ENCODE measurements at places on chromosomes 4 and X. TPM values are rescaled to one million over a fixed set of nuclear protein-coding genes. Genes with fewer than 3 reads are reported as not detected.

GRCh38 chrX:19440713-19441112 is 74.6 kb downstream of the MAP3K15 start:
- H3K27me3 ChIP-seq = no peaks in the 10 kb centered on the region
- H3K4me1 ChIP-seq = no peaks in the 10 kb centered on the region
- H3K27ac ChIP-seq = no peak overlapping the region
- H3K36me3 ChIP-seq = no peaks in the 10 kb centered on the region
- no peak for DNase-seq
- no peak overlapping the region for H3K4me3 ChIP-seq

GRCh38 chr4:157983300-157983699 is 189.5 kb downstream of the GASK1B start:
- no peak for DNase-seq
- H3K4me3 ChIP-seq = no peak overlapping the region
- H3K27me3 ChIP-seq = no peaks in the 10 kb centered on the region
- H3K4me1 ChIP-seq = no peaks in the 10 kb centered on the region

DNA sequence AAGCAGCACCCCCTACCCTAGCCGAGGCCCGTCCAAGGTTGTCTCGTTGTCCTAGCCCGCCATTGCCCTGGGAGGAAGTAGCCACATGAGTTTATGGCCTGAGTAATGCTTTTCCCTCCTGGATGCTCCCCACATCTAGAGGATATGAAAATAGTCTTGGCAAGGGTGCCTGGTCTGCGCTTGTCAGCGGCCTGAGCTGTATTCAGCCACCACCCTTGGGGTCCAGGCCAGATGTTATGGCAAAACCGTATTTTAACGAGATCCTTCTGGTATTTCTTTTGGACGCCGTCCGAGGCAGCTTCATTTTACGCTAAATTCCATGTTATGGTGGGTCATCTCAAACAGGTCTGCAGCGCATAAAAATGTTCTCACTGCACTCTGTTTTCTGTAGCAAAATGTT is 89.3 kb downstream of the GPR143 start:
- no peaks in the 10 kb centered on the region for H3K36me3 ChIP-seq
- H3K4me1 ChIP-seq = no peaks in the 10 kb centered on the region
- DNase-seq = no peak
- H3K27ac ChIP-seq = no peak overlapping the region

DNA sequence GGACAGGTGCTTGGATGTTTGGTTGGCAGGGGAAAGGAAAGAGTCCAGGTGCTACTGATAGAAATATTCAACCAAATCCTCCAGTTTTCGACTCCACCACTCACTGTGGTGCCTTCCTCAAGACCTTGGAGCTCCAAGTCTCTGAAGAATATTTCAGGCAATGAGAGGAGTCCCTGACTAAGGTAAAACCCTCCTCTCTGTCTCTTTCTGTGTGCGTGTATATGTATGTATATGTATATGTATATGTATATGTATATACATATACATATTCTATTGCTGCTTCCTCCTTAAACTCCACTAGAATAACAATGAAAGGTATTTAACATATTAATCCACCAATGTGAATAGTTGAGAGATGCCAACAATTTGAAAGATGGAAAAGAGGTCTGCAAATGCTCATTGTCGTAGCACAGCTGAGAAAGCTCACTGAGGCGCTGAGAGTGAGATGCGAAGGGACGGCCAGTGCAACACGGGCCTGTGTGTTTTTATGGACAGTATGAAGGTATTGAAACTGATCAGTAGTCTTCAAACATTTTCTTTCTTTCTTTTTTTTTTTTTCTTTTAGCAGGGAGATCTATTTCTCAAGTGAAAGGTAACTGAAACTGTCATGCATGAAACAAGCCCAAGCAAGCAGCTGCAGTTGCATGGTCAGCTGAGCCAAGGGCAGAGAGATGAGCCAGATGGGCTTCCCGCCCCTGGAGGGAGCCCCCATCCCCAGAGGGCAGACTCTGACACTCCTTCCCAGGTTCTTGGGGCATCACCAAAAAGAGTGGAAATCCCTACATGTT is 41.1 kb upstream of the HS3ST1 start:
- no peak overlapping the region for H3K27ac ChIP-seq
- no peaks in the 10 kb centered on the region for H3K4me1 ChIP-seq
- H3K27me3 ChIP-seq = no peaks in the 10 kb centered on the region
- H3K4me3 ChIP-seq = no peak overlapping the region
- H3K36me3 ChIP-seq = no peaks in the 10 kb centered on the region

- H3K27me3 ChIP-seq = no peaks in the 10 kb centered on the region
- peaks cover 84% of the 10 kb centered on the region for H3K36me3 ChIP-seq
- H3K4me3 ChIP-seq = no peak overlapping the region
- peak overlapping the region; percentile 31 for H3K27ac ChIP-seq
- H3K4me1 ChIP-seq = no peaks in the 10 kb centered on the region
- DNase-seq = no peak
These were observed 90.2 kb downstream of the CBR4 start for GRCh38 chr4:168919706-168920324.

GRCh38 chr4:153142700-153143438 is 61.4 kb upstream of the TRIM2 start:
- H3K4me3 ChIP-seq = no peak overlapping the region
- no peaks in the 10 kb centered on the region for H3K27me3 ChIP-seq
- no peaks in the 10 kb centered on the region for H3K4me1 ChIP-seq
- no peak overlapping the region for H3K27ac ChIP-seq
- DNase-seq = peak; percentile 71

DNA sequence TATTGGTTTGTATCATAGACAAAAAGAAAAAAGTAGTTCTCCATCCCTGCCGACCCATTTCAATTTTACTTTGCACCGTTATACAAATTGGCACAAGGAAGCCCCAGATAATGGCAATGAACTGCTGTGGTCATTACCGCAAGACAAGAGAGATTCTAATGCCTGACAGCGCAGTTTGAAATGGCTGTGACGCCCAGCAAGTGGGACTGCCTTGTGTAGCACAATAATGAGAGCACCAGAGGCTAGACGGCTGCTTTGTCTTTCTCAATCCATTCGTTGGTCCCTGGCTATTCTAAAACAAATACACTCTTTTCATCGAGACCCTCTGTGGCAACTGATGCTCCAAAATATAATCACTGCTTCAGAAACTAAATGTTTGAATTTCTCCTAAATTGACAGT is 192.4 kb upstream of the NEIL3 start:
- H3K4me3 ChIP-seq = no peak overlapping the region
- no peak for DNase-seq
- H3K36me3 ChIP-seq = no peaks in the 10 kb centered on the region

- H3K4me3 ChIP-seq = no peak overlapping the region
- no peak overlapping the region for H3K27ac ChIP-seq
- DNase-seq = no peak
- H3K4me1 ChIP-seq = no peaks in the 10 kb centered on the region
- H3K36me3 ChIP-seq = no peaks in the 10 kb centered on the region
These were observed 17.5 kb upstream of the TBC1D1 start for GRCh38 chr4:37873386-37873785.

GRCh38 chr4:89009761-89010369 is 47.1 kb downstream of the FAM13A start:
- no peak overlapping the region for H3K4me3 ChIP-seq
- no peaks in the 10 kb centered on the region for H3K4me1 ChIP-seq
- no peaks in the 10 kb centered on the region for H3K27me3 ChIP-seq

DNA sequence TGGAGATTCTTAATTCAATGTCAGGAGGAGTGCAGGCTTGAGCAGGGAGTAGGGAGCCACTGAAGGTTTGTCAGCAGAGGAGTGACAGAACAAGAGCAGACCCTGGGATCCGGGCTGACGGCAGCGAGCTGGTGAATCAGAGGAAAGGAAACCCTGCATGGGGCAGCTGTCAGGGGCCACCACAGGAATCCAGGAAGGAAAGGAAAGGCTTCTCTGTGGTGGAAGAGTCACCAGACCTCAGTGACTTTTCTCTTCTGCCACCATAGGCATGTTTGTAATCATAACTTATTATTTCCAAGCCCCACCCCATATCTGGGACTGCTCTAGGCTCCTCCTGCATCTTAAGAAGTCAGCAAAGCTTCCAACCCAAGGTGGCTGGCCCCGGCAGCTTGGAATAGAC is 150.9 kb downstream of the BCOR start:
- no peaks in the 10 kb centered on the region for H3K36me3 ChIP-seq
- no peaks in the 10 kb centered on the region for H3K27me3 ChIP-seq
- no peaks in the 10 kb centered on the region for H3K4me1 ChIP-seq
- H3K27ac ChIP-seq = no peak overlapping the region
- H3K4me3 ChIP-seq = no peak overlapping the region

- H3K4me1 ChIP-seq = no peaks in the 10 kb centered on the region
- H3K36me3 ChIP-seq = no peaks in the 10 kb centered on the region
- DNase-seq = no peak
- H3K27me3 ChIP-seq = no peaks in the 10 kb centered on the region
- H3K4me3 ChIP-seq = no peak overlapping the region
- no peak overlapping the region for H3K27ac ChIP-seq
These were observed 1020.5 kb upstream of the AGA start for GRCh38 chr4:178462710-178463109.

DNA sequence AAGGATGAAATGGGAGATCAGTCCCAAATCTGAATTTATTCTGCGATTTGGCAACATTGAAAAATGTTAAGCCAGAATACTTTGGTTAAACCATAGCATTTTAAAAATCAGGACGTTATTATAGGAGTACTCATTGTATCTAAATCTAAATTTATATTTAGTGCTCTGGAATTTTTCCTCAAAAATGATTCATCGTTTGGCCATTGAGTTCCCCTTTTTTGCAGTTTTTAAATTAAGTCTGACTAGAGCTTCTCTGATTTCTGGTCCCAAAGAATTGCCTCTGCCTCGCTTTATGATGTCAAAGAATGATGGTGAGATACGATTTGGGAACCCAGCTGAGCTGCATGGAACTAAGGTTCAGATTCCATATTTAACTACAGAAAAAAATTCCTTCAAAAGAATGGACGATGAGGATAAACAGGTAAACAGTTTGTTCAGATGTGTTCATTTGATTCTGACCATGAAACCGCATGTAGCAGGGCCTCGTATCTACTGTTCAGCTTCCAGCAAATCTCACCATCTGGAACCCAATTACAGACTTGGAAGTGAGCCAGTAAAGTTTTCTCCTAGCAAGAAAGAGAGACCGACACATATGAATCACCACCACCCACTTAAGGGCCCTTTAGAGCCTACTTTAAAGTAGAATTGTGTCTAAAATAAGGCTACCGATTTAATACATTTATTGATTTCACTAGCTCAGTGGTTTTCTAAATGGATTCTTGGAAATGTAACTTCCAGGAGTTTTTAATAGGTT is 75.6 kb downstream of the REPS2 start:
- no peak overlapping the region for H3K4me3 ChIP-seq
- DNase-seq = no peak
- no peaks in the 10 kb centered on the region for H3K4me1 ChIP-seq

- no peaks in the 10 kb centered on the region for H3K4me1 ChIP-seq
- H3K27ac ChIP-seq = no peak overlapping the region
- no peak overlapping the region for H3K4me3 ChIP-seq
- H3K27me3 ChIP-seq = no peaks in the 10 kb centered on the region
These were observed 99.4 kb upstream of the PUDP start for GRCh38 chrX:7247346-7247745.

DNA sequence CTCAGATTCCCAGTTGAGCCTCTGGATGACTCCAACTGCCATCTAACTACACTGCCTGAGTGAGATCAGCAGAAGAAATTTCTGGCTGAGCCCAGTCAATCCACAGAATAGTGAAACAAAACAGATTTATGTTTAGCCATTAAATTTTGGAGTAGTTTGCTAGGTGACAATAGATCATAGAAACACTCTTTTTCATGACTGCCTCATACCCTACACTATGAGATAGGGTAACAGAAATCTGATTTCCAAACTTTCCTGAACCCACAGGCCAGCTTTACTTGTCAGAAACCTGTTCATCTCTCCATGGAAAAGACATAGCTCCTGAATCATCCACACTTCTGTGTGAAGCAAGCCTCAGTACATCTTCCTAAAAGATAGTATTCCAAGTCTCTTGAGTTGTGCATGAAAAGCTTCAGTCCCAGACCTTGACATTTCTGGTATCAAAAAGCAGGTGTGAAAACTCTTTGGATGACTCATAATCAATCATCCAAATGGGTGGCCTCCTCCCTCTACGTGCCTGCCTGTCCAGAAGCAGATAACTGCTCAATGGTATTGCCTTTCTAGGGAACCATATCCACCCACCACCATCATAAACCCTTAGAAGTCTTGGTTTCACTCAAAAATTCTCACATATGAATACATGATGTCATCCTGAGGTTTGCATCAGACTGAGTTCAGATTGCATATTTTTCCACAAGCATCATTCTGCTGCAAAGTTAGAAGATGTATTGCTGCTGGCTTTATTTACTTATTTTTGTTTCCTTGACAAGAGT is 47.5 kb upstream of the RAP2C start:
- DNase-seq = no peak
- no peaks in the 10 kb centered on the region for H3K36me3 ChIP-seq
- H3K27ac ChIP-seq = no peak overlapping the region
- H3K27me3 ChIP-seq = no peaks in the 10 kb centered on the region

DNA sequence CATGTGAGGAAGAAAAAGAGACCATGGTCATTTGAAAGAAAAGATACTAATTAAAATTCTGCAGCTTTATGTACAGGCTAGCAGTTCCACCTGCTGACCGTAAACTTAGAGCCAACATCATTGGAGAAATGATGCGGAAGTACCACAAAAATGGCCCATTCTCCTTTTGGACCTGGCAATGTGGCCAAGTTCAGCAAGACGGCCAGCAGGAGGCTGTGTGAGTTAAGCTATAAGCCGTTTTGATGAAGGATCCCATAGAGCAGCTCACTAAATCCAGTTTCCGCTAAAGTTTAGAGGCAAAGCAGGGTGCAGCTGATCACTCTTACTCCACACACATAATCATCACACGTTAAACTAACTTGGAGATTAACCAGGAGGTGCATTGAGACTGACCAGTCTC is 133.8 kb downstream of the LDB2 start:
- no peak overlapping the region for H3K27ac ChIP-seq
- H3K36me3 ChIP-seq = no peaks in the 10 kb centered on the region
- H3K4me1 ChIP-seq = peaks cover 12% of the 10 kb centered on the region
- H3K27me3 ChIP-seq = no peaks in the 10 kb centered on the region

DNA sequence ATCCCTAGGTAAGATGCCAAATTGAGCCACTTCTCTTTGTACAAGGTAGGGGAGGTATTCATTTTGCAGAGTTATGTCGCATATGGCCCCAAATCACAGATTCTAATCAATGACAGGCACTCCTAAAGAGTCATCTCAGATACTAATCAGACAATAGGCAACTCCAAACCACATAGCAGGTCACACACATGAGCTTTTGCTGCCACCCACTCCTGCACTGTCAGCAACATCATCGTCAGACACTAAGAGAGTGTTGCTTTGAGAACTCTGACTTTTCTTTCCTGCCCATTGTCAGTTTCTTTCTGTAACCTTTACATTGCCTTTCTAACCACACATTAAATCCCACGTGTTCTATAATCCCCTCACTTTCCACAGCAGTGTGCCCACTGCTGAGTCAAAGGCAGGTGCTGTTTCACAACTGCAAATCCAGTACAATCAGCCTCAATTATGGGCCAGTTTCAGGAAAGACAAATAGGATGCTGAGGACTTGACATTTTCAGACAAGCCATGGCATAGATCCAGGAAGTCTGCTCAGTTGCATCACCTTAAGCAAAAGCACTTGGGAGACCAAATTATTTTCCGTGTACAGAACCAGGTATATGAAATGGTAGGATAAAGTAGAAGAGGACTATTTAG is 23.5 kb downstream of the TMEM31 start:
- H3K4me1 ChIP-seq = peaks cover 6% of the 10 kb centered on the region
- no peak for DNase-seq
- H3K27ac ChIP-seq = no peak overlapping the region
- no peaks in the 10 kb centered on the region for H3K36me3 ChIP-seq
- H3K4me3 ChIP-seq = no peak overlapping the region

Gene USO1
- 87.2 TPM for total RNA-seq

Gene MAGEB17
- total RNA-seq = 0.24 TPM

Gene NAP1L2
- 4.0 TPM for total RNA-seq

Gene CYBB
- 4.4 TPM for total RNA-seq

Gene FAAH2
- 1.5 TPM for total RNA-seq

Gene RHOH
- 1.2 TPM for total RNA-seq

Gene TRIM75
- total RNA-seq = not detected
